Naive thymus-derived CD8-positive, alpha-beta T cell (primary cell): ENCODE measurements at places on chromosomes 4 and X. TPM values are rescaled to one million over a fixed set of nuclear protein-coding genes. Genes with fewer than 3 reads are reported as not detected.

PCDH11X gene
- not detected for total RNA-seq

DNA sequence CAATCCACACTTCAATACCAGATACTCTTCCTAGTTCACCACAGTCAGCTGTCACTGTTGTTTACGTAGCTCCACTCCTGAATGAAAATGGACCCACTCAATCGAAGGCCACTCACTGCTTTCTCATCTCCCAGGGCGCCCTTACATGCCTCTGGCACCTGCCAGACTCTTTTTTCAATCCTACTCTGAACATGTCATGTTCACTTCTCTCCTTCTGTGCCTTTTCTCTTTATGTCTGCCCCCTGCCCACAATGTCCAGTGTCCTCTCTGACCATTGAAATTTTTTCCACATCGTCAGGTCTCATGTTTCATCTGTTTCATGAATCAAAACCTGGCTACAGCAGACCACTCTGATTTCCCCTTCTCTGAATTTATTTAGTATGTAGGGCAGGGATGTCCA is 1.3 kb upstream of the MGAT4D start:
- peaks cover 98% of the 10 kb centered on the region for H3K27me3 ChIP-seq
- no peak for DNase-seq
- peaks cover 7% of the 10 kb centered on the region for H3K4me1 ChIP-seq

- peaks cover 11% of the 10 kb centered on the region for H3K27me3 ChIP-seq
- no peak for DNase-seq
- H3K36me3 ChIP-seq: no peaks in the 10 kb centered on the region
- no peak overlapping the region for H3K27ac ChIP-seq
Observed at GRCh38 chr4:168588916-168589531, 92.2 kb downstream of the PALLD start.

RASSF6 gene
- not detected for total RNA-seq

PHOX2B gene
- total RNA-seq: not detected

DNA sequence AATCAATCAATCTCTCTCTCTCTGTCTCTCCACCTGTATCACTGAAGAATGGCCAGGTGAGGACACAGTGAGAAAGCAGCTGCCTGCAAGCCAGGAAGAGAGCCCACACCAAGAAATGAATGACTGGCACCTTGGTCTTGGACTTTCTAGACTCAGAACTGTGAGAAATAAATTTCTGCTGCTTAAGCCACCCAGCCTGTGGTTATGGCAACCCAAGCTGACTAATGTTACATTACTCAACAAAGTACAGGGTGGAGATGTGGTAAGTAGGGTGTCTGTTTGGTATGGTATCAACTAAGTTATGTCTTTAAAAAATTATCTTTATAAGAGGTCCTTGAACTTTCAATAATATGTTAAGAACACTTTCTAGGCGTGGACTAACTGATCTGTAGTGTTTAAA is 159.3 kb downstream of the EPHA5 start:
- no peak for DNase-seq
- no peaks in the 10 kb centered on the region for H3K36me3 ChIP-seq
- no peaks in the 10 kb centered on the region for H3K27me3 ChIP-seq
- no peaks in the 10 kb centered on the region for H3K4me1 ChIP-seq

DNA sequence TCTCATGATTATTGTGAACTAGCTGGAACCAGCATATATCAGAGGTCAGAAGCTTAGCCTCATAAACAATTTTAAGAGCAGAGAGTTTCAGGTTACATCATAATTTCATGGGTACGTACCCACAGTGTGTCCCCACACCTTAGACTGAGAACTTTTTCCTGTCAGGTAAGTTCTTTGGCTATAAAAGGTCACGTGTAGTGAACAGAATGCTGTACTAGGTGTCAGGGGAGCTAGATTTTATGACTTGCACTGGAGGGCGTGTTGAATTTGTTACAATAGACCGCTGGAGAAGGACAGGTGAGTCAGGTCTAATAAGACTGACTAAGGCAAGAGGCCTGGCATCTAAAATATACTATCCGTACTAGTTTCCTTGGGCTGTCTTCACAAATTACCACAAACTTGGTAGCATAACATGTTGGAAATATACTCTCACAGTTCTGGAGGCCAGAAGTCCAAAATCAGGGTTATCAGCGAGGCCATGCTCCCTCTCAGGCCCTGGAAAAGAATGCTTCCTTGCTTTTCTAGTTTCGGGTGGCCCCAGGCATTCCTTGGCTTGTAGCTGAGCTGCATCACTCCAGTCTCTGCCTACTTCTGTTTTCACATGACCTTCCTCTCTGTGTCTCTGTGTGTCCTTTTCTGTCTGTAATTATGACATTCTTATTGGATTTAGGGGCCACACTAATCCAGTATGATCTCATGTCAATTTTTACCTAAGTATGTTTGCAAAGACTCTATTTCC is 512.0 kb upstream of the NR3C2 start:
- H3K27me3 ChIP-seq: no peaks in the 10 kb centered on the region
- peaks cover 3% of the 10 kb centered on the region for H3K36me3 ChIP-seq
- no peaks in the 10 kb centered on the region for H3K4me1 ChIP-seq
- no peak overlapping the region for H3K27ac ChIP-seq
- DNase-seq: no peak
